ENCODE measurements at places on chromosomes 11 and 22.

GRCh38 chr22:32850591-32851517, 49.3 kb downstream of the TIMP3 start:
- no peak for DNase-seq

GRCh38 chr11:1278766-1279673, 30.4 kb downstream of the TOLLIP start:
- no peak for DNase-seq

- no peak for DNase-seq
These were observed 31.6 kb downstream of the NECTIN1 start for GRCh38 chr11:119697445-119697844.

DNA sequence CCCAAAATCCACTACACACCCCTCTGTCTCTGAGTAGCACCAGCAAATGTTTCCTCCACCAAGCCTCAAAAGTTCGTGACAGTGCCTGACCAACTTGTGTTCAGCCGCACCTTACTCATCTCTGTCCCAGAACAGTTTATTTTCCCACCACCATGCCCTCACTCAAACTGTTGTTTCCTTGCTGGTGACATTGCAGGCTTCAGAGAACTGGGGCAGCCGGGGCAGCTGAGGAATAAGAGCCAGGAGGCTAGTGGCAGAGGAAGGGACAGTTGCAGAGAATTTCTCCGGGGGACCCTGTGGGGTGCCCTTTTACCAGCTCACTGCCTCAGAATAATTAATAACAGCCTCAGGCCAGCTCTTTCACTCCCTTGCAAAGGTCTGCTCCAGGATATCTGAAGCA, 709 bp upstream of the KCNE3 start:
- DNase-seq, result no peak

GRCh38 chr11:12238420-12238819, 128.0 kb downstream of the MICAL2 start:
- DNase-seq, result no peak

- no peak for DNase-seq
These were observed 611.6 kb upstream of the CADM1 start for GRCh38 chr11:116115801-116116200.

DNA sequence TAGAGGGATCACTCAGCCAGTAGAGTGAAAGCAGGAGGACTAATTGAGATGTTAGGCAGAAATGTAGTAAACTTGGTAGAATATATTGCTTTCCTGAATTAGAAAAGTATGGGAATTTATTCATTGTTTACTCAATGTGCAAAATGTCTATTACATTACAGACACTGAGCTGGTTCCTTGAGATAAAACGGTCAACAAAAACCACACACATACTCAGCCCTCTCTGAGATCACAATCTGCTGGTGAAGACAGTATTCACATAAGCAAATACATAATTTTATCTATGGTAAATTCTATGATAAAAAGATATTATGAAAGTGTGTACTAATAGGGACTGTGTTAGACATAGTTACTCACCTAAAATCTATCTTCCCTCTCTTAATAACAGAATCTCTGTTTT, 833.5 kb downstream of the KCNA4 start:
- DNase-seq, result no peak

DNA sequence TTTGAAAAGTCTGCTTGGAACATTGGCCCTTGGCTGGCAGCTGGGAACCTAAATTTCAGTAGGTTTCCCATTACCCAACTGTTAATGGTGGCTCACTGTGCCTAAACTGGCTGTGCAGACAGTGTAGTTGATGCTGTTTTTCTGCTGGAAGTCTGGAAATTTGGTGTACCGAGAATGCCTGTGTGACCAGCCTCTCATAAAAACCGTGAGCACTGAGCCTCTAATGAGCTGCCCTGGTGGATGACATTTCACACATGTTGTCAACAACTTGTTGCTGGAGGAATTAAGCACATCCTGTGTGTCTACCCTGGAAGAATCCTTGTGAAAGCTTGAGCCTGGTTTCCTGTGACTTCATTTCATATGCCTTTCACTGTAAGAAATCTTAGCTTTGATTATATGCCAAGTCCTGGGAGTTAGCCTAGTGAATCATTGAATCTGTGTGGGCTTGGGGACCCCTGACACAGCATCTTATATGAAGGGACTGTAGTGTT, 131.1 kb downstream of the LDLRAD3 start:
- no peak for DNase-seq

GRCh38 chr22:48952256-48953102, 875.2 kb downstream of the BRD1 start:
- no peak for DNase-seq

- DNase-seq, result peak; percentile 17
These were observed 36.5 kb downstream of the GRIK4 start for GRCh38 chr11:120547811-120548681.

DNA sequence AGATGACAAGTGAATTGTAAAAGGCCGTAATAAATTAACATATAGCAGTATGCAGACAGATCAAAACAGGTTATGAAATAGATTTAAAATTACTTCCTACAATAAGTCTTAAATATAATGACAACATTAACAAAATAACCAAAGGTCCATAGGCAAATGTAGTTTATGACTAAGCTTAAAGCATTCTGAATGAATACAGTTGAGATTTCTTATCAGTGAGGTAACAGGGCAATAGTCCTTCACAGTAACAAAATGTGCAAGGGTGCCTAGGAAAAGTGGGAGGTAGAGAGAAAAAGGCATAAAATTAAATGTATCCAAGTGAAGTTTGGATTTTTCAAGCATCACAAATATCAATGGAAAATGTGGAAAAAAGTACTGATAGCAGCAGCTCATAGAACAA, 20.9 kb upstream of the P4HA3 start:
- no peak for DNase-seq

DNA sequence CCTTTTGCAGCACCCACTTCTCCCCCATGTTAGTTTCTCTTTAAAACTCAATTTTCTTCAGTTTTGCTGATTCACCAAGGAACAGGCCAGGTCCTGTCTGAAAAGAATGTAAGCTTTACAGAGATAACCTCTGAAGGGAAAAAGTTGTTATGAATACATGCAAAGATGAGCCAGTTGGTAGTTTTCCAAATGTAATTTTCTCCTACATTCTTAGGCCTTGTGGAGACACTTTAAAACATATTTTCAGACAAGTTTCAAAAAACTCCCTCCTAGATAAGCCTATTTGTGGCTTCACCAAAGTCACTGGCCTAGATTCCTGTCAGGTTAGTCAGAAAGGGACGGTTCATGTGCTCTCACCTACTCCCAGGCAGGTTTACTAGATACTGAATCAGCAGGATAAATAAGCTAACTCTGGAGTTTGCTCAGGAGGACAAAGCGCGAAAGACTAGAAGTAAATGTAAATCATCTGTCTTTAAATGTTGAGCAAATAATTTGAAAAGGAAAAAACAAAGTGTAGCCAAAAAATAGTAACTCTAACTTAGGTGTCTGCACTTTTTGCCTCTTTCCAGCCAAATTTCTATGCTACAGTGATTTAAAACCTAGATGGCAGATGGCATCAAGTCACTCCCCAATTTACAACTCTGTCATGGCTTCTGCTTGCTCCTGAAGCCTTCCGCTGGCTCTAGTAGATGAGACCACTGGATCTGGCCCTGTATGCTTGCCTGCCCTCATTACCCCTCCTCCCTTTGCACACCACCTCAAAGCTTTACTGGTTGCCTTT, 4.9 kb upstream of the ATP6V1E1 start:
- no peak for DNase-seq

- DNase-seq, result no peak
These were observed 82.9 kb upstream of the AKIP1 start for GRCh38 chr11:8828046-8828445.

DNA sequence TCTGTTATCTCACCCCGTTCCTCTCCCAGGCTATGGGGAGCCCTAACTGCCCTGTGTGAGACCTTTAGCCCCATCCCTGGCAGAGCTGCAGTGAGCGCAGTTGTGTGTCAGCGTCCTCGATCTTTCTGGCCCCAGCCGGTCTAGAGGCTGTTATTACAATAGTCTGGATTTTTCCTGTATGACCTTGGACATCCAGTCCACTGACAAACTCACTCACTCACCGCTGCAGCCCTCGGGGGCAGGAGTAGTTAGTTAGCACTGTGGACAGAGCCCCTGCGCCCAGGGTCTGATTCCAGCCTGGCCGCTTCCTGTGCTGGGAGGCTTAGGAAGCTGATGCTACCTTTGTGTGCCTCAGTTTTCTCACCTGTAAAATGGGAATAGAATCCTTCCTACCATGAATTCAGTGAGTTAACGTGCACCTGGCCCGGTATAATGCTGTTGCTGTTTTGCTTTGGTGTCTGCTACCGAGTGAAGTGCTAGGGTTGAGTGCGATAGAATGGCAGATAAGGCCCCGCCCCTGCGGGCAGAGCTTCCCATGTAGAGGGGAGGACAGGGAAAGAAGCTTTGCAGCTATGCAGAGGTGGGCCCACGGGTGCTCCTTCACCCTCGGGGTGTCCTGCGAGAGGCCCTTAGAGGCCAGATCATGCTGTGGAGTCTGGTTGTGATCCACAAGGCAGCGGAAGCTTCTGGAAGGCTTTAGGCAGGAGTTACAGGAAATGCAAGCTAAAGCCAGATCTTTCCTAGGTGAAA, 3.0 kb downstream of the LRP5 start:
- no peak for DNase-seq

- DNase-seq, result no peak
These were observed 4.6 kb downstream of the FRMD8 start for GRCh38 chr11:65390996-65391395.

DNA sequence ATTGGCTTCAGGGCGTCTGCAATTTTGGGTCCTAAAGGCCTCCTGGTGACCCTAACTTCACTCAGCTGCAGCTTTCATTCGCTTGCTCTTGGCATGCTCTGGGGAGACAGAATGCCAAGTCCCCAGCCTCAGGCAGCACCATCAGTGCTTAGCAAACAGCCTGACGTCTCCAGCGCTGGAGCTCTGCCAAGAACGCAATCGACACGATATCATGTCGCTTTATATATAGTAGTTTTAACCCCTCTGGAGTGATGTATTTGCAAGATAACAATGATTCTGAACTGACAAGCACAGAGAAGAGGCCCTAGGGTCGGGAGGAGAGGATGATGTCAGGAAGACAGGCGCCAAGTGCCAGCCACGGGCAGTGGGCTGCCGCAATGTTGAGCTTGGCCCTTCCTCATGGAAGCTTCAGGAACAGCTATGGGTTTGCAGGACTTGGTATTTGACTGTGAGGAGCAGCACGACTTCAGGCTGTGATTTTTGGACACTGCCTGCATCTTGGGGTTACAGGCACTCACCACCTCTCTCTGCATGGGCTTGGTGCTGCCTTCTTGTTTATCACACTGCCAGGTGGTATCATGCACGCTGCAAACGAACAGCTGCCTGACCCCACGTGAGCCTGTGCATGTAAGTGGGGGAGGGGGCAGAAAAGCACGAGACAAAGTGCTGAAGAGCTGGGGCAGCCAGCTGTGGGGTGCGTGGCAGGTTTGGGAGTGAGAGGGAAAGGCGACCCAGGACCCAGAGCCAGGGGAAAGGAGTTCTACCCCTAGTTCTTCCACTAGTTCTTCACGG, 26.1 kb downstream of the B3GAT1 start:
- DNase-seq, result peak; percentile 89

- no peak for DNase-seq
These were observed 11.9 kb downstream of the KIAA1671 start for GRCh38 chr22:24964441-24964840.

GRCh38 chr11:17633987-17634775, 85.2 kb upstream of the MYOD1 start:
- DNase-seq, result no peak

- no peak for DNase-seq
These were observed 98.1 kb upstream of the GUCY1A2 start for GRCh38 chr11:107116358-107116757.

GRCh38 chr11:69344570-69345145, 50.7 kb downstream of the MYEOV start:
- no peak for DNase-seq

DNA sequence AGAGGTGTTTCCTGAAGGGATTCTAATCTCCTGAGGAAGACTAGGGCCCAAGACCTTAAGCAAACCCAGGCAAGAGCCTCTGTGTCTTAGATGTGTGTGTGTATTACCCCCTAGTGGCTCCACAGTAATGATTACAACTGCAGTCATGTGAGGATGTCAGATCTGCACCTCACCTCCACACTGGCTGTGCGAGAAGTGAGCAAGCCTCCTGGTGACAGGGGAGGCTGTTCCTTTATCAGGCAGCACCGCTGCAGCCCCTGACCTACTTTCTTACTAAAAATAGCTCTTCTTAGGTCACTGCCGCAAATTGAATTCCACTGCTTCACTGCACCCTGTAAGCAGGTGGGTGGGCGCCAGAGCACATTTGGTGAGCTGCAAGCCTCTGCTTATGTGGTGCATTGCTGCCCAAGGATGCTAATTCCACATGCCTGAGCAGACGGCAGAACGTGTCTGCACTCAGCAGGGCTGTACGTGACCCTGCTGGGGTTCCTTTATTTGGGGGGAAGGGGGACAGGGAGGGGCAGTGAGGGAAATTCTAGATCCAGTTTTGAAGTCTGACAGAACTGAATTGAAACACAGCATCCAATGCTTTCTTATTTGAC, 112.4 kb downstream of the KCNC1 start:
- no peak for DNase-seq

DNA sequence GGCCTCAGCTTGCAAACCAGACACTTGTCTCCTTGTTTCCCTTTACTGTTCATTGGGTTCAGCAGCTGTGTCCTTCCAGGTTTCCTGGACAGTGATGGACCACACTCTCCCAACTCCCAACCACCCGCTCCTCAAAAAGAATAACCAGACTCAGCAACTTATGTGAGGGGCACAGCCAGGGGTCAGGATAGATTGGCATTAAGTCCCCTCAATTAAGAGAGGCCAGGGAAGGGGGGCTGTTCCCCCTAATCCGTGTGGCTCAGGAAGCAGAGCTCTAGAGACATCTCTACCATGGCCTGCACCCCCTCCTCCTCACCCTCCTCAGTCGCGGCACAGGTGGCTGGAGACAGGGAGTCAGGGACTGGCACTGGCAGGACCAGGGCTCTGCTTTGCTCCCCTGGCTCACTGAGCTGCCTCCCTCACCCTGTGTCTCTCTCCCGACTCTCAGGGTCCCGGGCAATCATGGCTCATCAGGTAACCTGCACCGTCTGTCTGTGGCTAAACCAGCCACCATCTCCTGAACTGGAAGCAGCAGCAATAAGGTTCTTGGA, 111.7 kb downstream of the ZNF280B start:
- no peak for DNase-seq

- no peak for DNase-seq
These were observed 182.0 kb downstream of the LUZP2 start for GRCh38 chr11:24678703-24679348.

DNA sequence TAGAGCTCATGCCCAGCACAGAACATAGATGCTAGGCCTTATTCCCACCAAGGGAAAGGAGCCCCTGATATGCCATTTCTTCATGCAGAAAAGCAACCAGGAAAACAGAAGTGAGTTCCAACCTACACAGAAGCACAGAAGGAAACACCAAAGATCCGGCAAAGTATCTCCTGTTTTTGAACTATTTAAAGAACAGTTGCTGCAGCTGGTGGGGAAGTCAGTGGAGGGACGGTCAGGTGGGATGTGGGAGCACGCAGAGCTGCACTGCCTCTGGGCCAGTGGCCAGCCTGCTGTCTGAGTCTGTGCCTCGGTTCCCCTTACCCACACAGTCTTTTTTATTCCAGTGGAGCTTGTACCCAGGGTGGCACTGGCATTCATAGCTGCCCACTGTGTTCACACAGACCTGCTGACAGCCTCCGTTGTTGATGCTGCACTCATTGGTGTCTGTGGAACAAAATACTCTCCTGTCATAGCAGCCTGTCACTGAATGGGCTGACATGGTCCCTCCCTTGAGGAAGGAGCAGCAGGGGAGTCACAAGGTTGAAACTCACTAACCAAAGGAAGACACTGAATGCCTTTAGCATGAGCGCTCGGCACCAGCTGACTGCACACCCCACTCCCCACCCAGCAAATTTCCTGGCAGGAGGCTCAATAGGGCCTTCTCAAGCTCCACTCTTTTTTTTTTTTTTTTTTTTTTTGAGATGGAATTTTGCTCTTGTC, 37.9 kb downstream of the SCUBE2 start:
- no peak for DNase-seq

- DNase-seq, result no peak
These were observed 19.3 kb downstream of the GTPBP1 start for GRCh38 chr22:38724926-38725571.

Data from NCI-H2081 treated with DMSO at 0.1 percent for 48 hours (cell line).